Renal pelvis (tissue), 12 donors: ENCODE measurements at places on chromosomes 12 and 14. TPM values are rescaled to one million over a fixed set of nuclear protein-coding genes. Genes with fewer than 3 reads are reported as not detected.

The OTUB2 gene
- 4.7 TPM for polyA plus RNA-seq

The IGFBP6 gene
- 10.4 TPM for polyA plus RNA-seq

The CLEC4A gene
- polyA plus RNA-seq, result 2.2 TPM

The KLHL33 gene
- polyA plus RNA-seq, result 0.56 TPM

The CSRP2 gene
- polyA plus RNA-seq, result 113 TPM

The TBPL2 gene
- polyA plus RNA-seq, result not detected

The KRT80 gene
- polyA plus RNA-seq, result 0.99 TPM

The FAM222A gene
- polyA plus RNA-seq, result 8.3 TPM

The CLECL1 gene
- polyA plus RNA-seq, result not detected

The ACRBP gene
- polyA plus RNA-seq, result 4.6 TPM

The APEX1 gene
- 336 TPM for polyA plus RNA-seq

The KLRK1 gene
- polyA plus RNA-seq, result 0.53 TPM

The PTPN6 gene
- polyA plus RNA-seq, result 21.1 TPM
